Thoracic aorta (tissue), 2 donors: ENCODE measurements at places on chromosomes 7 and 10.
A peak's percentile ranks its signal among the peaks of the same experiment; 100 is the strongest.

DNA sequence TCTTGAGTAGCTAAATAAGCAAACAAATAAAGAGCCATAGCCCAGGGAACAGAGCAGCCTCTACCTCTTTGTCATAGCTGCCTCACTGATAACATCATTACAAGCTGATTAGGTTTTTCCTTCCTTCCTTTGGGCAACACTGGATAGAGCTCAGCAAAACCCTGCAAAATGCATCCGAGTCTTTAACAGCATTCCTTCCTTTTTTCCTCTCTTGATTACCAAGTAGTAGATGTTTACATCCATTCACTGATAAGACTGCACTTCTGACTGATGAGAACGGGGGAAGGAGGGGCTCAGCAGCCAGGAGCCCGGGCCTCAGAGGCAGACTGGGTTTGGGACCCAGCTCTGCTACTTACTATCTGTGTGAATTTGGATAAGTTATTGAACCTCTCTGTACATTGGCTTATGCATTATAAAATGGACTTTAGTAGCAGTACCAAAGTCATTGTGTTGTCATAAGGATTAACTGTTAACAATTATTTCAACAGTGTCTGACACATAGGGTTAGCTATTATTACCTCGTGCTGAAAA lies 214.2 kb downstream of the ANK3 start:
- DNase-seq, result no peak
- no peak overlapping the region for H3K27ac ChIP-seq
- no peaks in the 10 kb centered on the region for H3K4me1 ChIP-seq
- H3K27me3 ChIP-seq, result no peaks in the 10 kb centered on the region
- no peaks in the 10 kb centered on the region for H3K36me3 ChIP-seq

- no peaks in the 10 kb centered on the region for H3K36me3 ChIP-seq
- no peak for DNase-seq
Observed at GRCh38 chr7:80631421-80631820, 7.0 kb upstream of the CD36 start.

GRCh38 chr7:111027396-111027795 lies 63.5 kb upstream of the LRRN3 start:
- no peaks in the 10 kb centered on the region for H3K36me3 ChIP-seq
- no peak overlapping the region for H3K27ac ChIP-seq
- H3K27me3 ChIP-seq, result no peaks in the 10 kb centered on the region

GRCh38 chr10:123045961-123046731 lies 37.3 kb downstream of the ACADSB start:
- no peak for DNase-seq
- no peak overlapping the region for H3K27ac ChIP-seq
- H3K36me3 ChIP-seq, result peaks cover 12% of the 10 kb centered on the region
- H3K4me1 ChIP-seq, result no peaks in the 10 kb centered on the region
- no peak overlapping the region for H3K4me3 ChIP-seq

GRCh38 chr10:71390461-71390835 lies 6.3 kb upstream of the CDH23 start:
- no peaks in the 10 kb centered on the region for H3K36me3 ChIP-seq
- H3K27me3 ChIP-seq, result no peaks in the 10 kb centered on the region
- H3K27ac ChIP-seq, result no peak overlapping the region
- no peaks in the 10 kb centered on the region for H3K4me1 ChIP-seq
- no peak overlapping the region for H3K4me3 ChIP-seq

GRCh38 chr7:104048055-104048454 lies 58.6 kb upstream of the RELN start:
- no peaks in the 10 kb centered on the region for H3K36me3 ChIP-seq
- DNase-seq, result no peak
- no peaks in the 10 kb centered on the region for H3K27me3 ChIP-seq
- no peak overlapping the region for H3K27ac ChIP-seq
- H3K4me1 ChIP-seq, result no peaks in the 10 kb centered on the region

DNA sequence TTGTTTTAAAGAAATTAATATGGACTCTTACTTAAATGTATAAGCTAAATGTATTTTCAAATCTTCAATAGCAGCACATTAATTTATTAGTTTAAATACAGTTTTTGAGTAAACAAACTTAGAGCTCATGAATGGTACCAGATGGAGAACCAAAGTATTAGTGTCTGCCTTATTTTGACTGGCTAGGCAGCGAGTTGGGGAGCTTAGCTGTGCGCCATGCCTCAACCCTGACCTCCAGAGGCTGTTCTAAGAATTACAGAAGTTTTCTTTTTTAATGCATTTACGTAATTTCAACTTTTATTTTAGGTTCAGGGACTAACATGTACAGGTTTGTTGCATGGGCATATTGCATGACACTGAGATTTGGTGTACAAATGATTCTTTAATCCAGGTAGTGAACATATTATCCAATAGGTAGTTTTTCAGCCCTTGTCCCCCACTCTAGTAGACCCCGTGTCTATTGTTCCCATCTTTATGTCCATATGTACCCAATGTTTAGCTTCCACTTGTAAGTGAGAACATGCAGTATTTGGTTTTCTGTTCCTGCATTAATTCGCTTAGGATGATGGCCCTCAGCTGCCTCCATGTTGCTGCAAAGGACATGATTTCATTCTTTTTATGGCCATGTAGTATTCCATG lies 166.8 kb downstream of the IQUB start:
- H3K27me3 ChIP-seq, result no peaks in the 10 kb centered on the region
- no peak for DNase-seq
- no peaks in the 10 kb centered on the region for H3K36me3 ChIP-seq
- no peak overlapping the region for H3K27ac ChIP-seq

DNA sequence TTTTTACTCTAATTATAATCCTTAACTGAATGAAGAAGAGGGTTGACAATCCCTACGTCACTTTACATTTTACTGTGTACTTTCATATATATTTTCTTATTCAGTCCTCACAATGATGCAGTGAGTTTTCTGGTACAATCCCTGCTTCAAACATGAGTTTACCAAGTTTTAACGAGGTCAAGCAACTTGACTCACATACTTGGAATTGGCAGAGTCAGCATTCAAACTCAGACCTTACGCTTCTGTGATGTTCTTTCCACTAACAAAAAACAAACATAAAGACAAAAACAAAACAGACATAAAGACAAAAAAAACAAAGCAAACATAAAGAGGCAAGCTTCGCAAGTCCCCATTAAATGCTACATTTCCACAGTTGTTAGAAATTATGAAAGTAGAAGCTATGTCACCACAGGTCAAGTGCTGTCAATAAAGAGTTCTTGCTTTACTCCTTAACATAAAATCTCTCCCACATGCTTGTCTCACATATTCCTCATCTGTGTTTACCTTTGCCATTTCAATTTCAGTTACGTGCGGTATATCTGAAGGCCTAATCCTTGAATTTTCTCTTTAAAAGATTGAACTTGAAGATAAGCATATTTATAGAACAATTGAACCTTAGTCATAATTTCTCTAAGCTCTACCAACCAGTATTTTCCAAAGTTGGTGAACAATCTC lies 217.3 kb downstream of the CELF2 start:
- peaks cover 20% of the 10 kb centered on the region for H3K4me1 ChIP-seq
- H3K27ac ChIP-seq, result no peak overlapping the region
- no peak overlapping the region for H3K4me3 ChIP-seq
- no peaks in the 10 kb centered on the region for H3K27me3 ChIP-seq
- no peak for DNase-seq
- no peaks in the 10 kb centered on the region for H3K36me3 ChIP-seq

GRCh38 chr10:100838986-100839385 lies 73.8 kb upstream of the SLF2 start:
- no peak overlapping the region for H3K27ac ChIP-seq
- H3K4me3 ChIP-seq, result no peak overlapping the region
- H3K27me3 ChIP-seq, result no peaks in the 10 kb centered on the region
- H3K36me3 ChIP-seq, result no peaks in the 10 kb centered on the region
- H3K4me1 ChIP-seq, result no peaks in the 10 kb centered on the region

GRCh38 chr10:52135101-52135500 lies 179.0 kb upstream of the DKK1 start:
- H3K4me3 ChIP-seq, result no peak overlapping the region
- no peaks in the 10 kb centered on the region for H3K4me1 ChIP-seq

- no peaks in the 10 kb centered on the region for H3K27me3 ChIP-seq
- H3K27ac ChIP-seq, result no peak overlapping the region
- DNase-seq, result no peak
- H3K36me3 ChIP-seq, result no peaks in the 10 kb centered on the region
- H3K4me1 ChIP-seq, result no peaks in the 10 kb centered on the region
- H3K4me3 ChIP-seq, result no peak overlapping the region
Observed at GRCh38 chr7:35314354-35314753, 60.5 kb upstream of the TBX20 start.

GRCh38 chr10:112490545-112490944 lies 43.5 kb downstream of the VTI1A start:
- no peak overlapping the region for H3K27ac ChIP-seq
- no peak for DNase-seq
- no peak overlapping the region for H3K4me3 ChIP-seq
- no peaks in the 10 kb centered on the region for H3K27me3 ChIP-seq
- H3K36me3 ChIP-seq, result no peaks in the 10 kb centered on the region

DNA sequence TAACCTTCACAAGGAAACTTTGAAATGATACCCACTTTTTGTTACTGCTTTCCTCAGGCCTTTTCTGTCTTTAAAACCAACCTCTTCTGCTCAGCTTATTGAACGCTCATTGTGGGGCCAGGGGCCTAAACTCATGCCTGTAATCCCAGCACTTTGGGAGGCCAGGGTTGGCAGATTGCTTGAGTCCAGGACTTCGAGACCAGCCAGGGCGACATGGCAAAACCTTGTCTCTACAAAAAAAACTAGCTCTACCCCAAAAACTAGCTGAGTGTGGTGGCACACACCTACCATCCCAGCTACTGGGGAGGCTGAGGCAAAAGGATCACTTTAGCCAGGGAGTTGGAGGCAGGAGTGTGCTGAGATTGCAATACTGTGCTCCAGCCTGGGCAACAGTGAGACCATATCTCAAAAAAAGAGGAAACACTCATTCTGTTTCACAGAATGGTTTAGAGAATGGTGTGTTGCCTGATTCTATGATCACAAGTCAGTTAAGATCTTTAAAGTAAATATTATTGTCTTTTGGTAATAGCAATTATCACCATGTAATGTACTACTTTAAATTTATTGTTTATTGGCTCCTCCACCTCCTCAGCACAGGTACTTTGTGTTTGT lies 51.1 kb downstream of the KCTD7 start:
- no peaks in the 10 kb centered on the region for H3K27me3 ChIP-seq

GRCh38 chr10:5142199-5142598 lies 42.8 kb downstream of the AKR1C8 start:
- H3K27ac ChIP-seq, result no peak overlapping the region
- H3K36me3 ChIP-seq, result no peaks in the 10 kb centered on the region
- DNase-seq, result no peak

DNA sequence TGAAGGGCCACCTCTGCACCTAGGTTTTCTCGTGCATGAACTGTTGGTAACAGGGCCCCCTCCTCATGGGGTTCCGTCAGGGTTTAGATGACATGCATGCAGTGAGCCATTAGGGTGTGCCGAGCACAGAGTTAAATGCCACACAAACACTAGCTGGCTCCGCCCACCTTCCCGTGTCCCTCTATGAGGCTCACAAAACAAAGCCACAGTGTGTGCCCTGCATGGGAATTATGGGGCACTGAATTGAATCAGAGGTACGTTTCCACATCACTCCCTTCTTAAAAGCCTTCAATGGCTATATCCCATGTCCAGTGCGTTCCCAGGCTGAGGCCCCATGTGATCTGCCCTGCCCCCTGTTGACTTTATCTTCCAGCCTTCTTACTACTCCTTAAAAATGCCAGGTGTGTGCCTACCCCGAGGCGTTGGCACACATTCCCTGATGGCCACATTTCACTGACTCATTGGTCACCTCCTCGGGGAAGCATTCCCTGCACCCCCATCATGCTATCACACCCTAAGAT lies 35.7 kb downstream of the GSDME start:
- no peak overlapping the region for H3K4me3 ChIP-seq
- no peak overlapping the region for H3K27ac ChIP-seq

DNA sequence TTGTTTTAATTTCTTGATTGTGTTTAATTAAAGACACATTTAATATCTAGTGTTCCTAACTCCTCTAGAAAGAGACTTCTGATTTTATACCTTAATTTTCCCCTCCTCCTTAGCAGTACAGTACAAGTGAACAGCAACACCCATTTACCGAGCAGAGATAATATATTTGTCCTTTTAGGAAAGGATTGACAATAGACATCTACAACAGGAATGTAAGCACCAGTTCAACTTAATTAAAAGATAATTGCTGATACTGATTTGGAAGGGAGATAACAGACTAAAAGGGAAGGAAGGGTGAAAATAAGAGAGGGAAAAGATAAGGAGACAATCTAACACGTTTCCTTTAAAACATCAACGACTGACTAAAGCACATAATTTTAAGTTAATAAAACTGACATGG lies 119.3 kb downstream of the SRPK2 start:
- DNase-seq, result no peak
- peak overlapping the region; percentile 72 for H3K4me3 ChIP-seq
- H3K27ac ChIP-seq, result peak overlapping the region; percentile 37
- no peaks in the 10 kb centered on the region for H3K27me3 ChIP-seq
- peaks cover 40% of the 10 kb centered on the region for H3K4me1 ChIP-seq
- H3K36me3 ChIP-seq, result no peaks in the 10 kb centered on the region

DNA sequence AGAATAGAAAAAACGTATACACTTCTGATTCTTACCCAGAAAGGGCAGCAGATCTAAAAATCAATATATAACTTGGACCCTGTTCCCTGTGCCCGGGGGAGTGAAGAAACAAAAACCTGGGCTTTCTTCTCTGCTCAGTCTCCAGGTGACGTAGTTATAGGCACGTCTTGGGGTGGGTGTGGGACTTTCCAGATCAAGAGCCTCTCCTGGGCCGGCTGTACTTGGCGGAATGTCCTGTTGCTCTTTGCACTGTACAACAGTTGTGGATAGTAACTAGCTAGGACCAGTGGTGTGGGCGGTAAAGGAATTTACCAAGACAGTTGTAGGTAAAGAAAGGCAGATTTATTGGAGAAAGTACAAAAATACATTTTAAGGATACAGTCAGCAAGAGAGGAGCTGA lies 40.4 kb upstream of the STEAP4 start:
- no peak for DNase-seq
- H3K36me3 ChIP-seq, result no peaks in the 10 kb centered on the region
- H3K27me3 ChIP-seq, result no peaks in the 10 kb centered on the region

DNA sequence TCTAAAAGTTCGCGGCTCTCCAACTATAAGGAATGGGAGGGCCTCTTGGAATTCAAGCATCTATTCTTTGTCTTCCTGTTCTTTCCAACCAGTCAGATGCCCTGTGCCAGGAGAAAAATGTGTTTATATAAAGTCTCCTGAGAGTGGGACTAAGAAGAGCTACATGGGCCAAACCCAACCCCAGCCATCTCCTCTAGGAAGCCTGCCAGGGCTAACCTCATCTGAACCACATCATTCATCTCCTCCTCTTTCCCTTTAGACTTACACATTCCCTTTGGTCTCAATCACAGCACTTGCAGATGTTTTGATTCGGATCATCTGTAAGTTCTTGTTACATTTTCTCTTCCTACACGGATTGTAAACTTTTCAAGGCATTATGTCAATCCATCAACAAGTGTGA lies 62.6 kb downstream of the DOCK4 start:
- peak; percentile 18 for DNase-seq
- H3K4me1 ChIP-seq, result peaks cover 47% of the 10 kb centered on the region
- peak overlapping the region; percentile 4 for H3K4me3 ChIP-seq
- H3K27me3 ChIP-seq, result no peaks in the 10 kb centered on the region

DNA sequence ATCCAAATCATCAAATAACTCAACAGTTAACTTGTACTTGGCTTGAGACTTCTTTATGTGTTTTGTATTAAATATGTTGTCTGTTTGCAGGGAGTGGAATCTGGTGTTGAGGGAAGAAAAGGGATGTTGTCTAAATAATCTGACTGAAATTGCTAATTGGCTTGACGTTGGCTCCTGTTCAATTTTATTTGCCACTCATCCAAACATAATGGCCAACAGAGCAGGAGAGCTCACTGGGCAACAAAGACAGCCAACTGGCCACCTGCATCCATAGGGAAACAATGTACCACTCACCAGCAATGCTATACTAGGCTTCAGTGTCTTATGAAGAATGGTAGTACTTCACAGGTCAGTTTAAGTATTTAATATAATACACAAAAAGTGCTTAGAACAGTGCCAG lies 80.5 kb downstream of the FAM13C start:
- no peaks in the 10 kb centered on the region for H3K36me3 ChIP-seq
- no peaks in the 10 kb centered on the region for H3K27me3 ChIP-seq
- no peak for DNase-seq
- no peaks in the 10 kb centered on the region for H3K4me1 ChIP-seq
- H3K27ac ChIP-seq, result no peak overlapping the region
